Osteocyte (in vitro differentiated cells): ENCODE measurements at places on chromosomes 2 and 18.

DNA sequence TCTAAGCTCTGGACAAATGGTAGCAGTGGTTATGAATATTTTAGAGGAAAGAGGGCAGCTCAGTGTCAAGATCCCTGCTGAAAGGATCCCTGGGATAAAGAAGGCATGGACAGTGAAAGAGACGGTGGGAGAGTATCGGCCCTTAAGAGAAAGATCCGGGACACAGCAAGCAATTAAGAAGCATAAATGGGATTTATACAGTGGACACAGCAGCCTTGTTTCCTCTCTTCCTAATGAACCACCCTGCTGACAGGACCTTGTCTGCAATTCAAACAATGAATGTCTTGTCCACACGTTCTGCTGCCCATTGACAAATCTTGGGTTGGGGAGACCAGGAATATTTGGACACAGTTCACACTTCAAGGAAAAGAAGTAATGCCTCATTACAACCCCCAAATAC, 16.5 kb downstream of the CPLX4 start:
- H3K4me1 ChIP-seq: no peaks in the 10 kb centered on the region
- no peak for DNase-seq
- H3K36me3 ChIP-seq: no peaks in the 10 kb centered on the region
- H3K4me3 ChIP-seq: no peak overlapping the region

GRCh38 chr18:4455113-4455811, at the start of gene DLGAP1:
Gene DLGAP1, minus strand, starts transcription at chr18:4455307.
- H3K4me3 ChIP-seq: peak within 1 kb of the TSS; percentile 69
- H3K4me1 ChIP-seq: peaks cover 13% of the 10 kb centered on the region
- H3K36me3 ChIP-seq: no peaks in the 10 kb centered on the region

DNA sequence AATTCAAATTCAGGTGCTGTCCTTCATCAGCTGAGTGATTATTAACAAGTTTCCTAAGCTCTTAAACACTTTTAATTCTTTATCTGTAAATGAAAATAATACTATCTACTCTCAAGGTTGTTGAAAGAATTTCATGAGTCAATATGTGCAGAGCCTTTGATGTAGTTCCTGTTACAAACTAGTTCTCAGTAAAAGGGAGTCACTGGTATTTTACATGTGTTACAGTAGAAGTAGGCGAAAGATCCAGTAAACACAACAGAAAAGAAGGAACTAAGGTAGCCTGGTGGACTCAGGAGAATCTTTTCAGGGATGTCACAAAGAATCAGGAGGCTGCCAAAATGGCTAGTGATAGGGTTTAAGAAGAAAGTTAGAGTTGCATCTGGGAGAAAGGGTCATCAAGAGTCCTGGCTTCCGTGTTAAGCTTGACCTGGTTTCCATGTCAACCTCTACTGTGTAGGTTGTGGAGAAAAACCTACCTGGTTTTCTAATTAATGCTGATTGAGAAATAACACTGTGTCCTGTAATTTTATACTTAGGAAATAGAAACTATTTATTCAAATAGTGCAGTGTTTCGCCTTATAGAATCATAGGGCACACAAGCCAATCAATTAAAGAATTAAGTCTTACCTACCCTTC, 58.3 kb upstream of the TRIB2 start:
- H3K27ac ChIP-seq: no peak overlapping the region
- H3K27me3 ChIP-seq: no peaks in the 10 kb centered on the region
- H3K36me3 ChIP-seq: no peaks in the 10 kb centered on the region
- no peak for DNase-seq

- H3K27me3 ChIP-seq: peaks cover 7% of the 10 kb centered on the region
- no peak for DNase-seq
- no peak overlapping the region for H3K27ac ChIP-seq
- H3K36me3 ChIP-seq: no peaks in the 10 kb centered on the region
- H3K4me3 ChIP-seq: no peak overlapping the region
These were observed 14.2 kb upstream of the HK2 start for GRCh38 chr2:74819702-74820101.

GRCh38 chr18:69889009-69889408, 58.7 kb downstream of the CD226 start:
- H3K27me3 ChIP-seq: no peaks in the 10 kb centered on the region
- no peak overlapping the region for H3K4me3 ChIP-seq
- H3K27ac ChIP-seq: no peak overlapping the region
- DNase-seq: no peak
- peaks cover 4% of the 10 kb centered on the region for H3K36me3 ChIP-seq

DNA sequence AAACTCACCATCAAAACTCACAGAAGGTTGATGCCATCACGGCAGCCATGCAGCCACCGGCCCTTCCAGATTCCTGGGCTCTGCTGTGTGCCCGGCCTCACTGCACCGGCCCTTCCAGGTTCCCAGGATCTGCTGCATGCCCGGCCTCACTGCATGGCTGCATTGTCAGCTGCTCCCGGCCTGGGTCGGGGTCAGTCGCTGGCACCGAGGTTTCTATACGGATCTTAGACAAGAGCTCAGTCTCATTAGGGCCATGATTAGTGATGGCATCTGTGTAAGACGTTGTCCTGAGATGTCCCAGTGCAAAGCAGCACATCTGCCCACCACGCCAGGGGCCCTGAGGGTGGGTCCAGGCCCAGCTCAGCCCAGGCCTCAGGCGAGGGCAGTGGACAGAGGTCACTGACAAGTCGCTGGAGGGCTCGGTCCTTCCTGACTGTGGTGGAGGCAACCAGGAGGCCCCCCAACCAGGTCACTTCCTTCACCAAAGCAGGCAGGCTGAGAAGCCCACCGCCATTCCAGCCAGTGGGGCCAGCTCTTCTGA, 29.4 kb downstream of the TMEM18 start:
- DNase-seq: peak; percentile 77
- H3K36me3 ChIP-seq: no peaks in the 10 kb centered on the region
- no peak overlapping the region for H3K27ac ChIP-seq
- no peak overlapping the region for H3K4me3 ChIP-seq
